ENCODE measurements at places on chromosomes 11 and 22.

GRCh38 chr22:49264696-49265095, 563.0 kb downstream of the BRD1 start:
- DNase-seq = no peak

- DNase-seq = no peak
These were observed 18.5 kb upstream of the RBM4B start for GRCh38 chr11:66696146-66696545.

GRCh38 chr11:26764315-26764714, 42.5 kb upstream of the SLC5A12 start:
- no peak for DNase-seq

- no peak for DNase-seq
These were observed 13.5 kb upstream of the TTLL8 start for GRCh38 chr22:50071432-50072166.

DNA sequence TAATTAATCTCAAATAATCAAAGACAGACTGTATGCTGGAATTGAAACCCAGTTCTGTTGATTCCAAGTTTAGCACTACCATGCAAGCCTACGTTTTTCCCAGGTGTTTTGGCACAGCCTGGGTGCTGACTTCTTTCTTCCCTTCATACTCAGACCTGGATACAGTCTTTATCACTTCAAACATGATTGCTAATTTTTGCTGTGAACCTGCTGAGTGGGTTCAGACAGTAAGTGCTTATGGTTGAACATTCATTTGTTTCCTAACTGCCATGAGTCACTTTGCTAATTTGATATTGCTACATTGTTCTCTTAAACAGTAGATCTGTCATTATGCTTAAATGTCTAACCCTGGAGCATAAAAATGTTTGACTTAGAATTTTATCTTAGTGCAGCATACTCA, 12.2 kb downstream of the PAAF1 start:
- no peak for DNase-seq

DNA sequence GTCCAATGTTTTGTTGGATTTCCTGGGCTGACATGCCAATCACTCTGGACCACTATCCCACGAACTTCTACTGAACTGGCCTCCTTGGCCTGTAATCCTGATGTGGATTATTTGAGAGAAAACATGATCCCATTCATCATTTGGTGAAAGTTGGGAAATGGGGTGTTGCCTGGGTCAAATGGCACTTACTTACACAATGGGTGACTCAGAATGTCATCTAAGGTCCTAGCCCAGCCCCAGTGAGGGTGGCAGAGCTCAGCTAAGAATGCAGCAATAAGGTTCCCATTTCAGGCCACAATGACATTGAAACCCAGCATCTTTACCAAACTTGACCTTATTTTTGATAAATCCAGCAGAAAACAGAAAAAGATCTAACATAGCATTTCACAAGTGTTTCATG, 8.0 kb upstream of the DSCAML1 start:
- no peak for DNase-seq

DNA sequence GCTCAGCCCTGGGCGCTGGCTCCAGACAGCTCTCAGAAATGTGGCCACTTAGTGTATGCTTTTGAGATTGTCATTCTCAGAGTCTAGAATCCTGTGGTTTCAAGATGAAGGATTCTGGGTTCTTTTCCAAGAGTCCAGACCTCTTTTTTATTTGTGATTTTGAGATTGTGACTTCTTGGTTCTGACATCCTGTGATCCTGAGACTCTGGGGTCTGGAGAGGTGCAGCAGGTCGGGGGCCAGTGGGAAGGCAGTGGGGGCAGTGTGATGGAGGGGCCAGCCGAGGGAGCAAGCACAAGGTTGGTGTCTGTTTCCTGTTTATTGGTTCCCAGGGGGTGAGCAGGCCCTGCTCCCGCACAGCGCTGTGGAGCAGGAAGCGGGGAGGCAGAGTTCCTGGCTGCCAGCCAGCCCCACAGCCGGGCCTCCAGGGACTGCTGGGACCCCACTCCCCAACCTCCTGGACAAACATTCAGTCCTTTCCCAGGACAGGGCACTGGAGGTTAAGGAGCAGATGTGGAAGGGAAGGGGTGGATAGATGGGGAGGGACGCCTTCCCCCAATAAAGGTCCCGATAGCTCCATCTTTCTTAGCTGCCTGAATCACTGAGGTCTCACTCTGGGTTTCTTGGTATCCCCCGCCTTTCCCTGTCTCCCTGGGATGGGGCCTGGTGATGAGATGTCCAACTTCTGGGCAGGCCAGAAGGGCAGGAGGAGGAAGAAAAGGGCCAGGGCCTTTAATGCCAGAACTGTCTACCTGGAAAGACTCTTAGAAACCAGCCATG, 13.7 kb downstream of the ARHGEF17 start:
- DNase-seq = no peak

- no peak for DNase-seq
These were observed 14.4 kb downstream of the NUP98 start for GRCh38 chr11:3782963-3783362.

GRCh38 chr11:12523180-12523924, 146.0 kb downstream of the PARVA start:
- DNase-seq = no peak

DNA sequence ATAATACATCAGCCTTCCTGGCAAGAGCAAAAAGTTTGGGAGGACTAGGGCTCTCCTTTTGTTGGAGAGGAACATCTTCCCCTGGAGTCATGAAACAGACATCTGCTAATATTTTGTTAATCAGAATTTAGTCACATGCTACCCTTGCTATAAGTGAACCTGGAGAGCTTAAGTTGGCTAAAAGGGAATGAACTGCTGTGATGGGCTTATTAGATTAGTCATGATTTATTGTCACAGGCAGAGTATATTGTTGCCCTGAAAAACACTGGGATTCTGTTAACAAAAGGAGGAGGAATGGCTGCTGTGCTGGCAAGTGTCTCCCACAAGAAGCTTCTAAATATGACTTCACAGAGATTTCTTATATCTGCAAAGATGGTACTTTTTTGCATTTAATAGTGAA, 16.0 kb downstream of the TCP11L1 start:
- DNase-seq = no peak

DNA sequence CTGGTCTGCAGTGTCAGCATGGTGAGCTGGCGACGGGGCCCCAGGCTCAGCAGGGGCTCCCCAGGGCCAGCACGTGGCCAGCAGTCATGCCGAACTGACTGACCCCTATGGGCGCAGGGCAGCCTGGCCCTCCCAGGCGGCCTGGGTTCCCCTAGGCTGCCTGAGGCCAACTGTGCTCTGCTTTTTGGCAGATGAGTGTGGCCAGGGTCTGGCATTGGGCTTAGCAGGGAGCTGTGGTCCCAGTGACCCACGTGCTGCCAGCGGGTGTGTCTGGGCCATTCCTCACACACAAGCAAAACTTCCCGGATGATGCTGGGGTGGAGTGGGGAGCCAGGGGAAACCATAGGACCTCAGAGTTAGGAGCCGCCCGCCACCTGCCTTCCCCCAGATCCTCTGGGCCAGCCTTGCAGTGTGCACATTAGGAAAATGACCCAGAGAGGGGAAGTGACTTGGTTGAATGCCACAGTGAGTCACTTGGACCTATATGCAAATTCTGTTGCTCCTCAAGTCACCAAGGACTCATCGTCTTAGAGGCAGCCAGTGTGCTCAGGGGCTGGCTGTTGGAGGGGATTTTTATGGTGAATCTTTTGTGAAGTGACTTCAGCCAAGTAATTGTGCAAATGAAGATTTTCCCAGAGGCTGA, 6.5 kb downstream of the ADORA2A start:
- DNase-seq = peak; percentile 35

GRCh38 chr11:10326012-10326964, 21.4 kb downstream of the ADM start:
- DNase-seq = no peak

GRCh38 chr11:45859661-45860140, 12.4 kb downstream of the CRY2 start:
- DNase-seq = no peak

DNA sequence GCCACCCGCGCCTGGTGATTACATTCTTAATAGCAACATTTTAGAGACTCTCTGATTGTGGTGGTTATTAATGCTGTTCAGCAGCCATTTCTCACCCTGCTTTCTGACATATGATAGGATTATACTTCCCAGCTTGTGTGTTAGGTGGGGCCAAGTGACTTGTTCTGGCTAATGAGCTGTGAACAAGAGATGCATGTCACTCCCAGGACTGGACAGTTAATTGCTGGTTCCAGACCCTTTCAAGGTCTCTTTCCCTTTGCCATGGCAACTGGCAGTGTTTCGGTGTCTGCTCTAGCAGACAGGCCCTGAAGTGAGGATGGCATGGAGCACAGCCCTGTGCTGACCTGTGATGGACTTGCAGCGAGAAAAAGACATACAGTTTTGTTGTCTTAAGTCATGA, 8.9 kb upstream of the PTPRJ start:
- DNase-seq = no peak

DNA sequence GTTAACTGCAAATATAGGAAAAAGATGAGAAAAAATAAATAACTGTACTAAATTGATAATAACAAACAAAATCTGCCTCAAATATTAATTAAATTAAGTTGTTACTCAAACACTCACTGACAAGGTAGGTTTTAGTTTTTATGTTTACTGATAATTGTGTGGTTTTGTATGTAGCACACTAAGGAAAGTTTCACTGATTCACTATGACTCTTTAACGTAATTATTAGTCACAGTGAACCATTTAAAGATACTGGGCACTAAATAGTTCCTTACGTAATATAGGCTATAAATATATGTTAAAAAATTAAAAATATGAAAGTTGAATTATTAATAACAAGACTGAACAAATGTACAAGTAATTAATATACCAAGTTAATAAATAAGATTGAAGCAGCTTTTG, 2330.0 kb upstream of the RAG2 start:
- DNase-seq = no peak

DNA sequence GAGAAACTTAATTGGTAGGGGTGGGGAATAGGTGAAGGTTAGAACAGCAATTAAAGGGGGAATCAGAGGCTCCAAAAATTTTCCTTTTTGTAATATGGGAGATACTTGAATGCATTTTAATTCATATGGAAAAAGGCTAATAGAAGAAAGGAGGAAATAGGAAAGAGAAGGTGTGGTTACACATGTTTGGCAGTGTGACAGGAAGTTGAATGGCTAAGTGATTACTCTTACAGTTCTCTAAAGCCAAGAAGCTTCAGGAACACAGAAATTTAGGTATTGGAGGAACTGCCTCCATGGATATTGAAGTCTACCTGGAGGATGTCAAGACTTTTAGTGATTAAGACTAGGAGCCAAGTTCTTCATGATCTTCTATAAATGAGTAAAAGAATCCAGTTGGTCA, 6.3 kb downstream of the NXPE2 start:
- no peak for DNase-seq

GRCh38 chr11:68048681-68049508, 10.1 kb downstream of the TCIRG1 start:
- no peak for DNase-seq

- DNase-seq = no peak
These were observed 44.0 kb downstream of the MRTFA start for GRCh38 chr22:40592352-40593113.

- no peak for DNase-seq
These were observed 9.8 kb downstream of the PPP6R3 start for GRCh38 chr11:68470304-68470811.

- no peak for DNase-seq
These were observed 6.8 kb downstream of the TOM1 start for GRCh38 chr22:35306350-35306967.

DNA sequence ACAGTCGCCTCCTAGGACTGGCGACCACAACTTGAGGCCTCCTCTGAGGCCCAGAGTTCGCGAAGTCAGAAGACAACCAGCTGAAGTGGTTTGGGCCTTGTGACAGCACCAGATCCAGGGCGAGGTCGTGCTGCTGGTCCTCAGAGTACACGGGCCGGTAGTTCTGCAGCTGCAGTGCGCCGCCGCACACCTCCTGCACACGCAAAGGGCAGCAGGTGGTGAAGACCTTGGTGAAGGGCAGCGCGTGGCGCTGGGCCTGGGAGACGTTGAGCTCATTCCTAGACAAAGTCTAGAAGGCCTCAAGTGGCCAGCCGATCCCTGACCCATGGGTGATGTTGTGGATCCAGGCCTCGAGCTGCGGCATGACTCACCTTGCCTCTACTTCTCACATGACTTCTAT, 18.2 kb downstream of the CD3E start:
- DNase-seq = no peak

- no peak for DNase-seq
These were observed 1.2 kb upstream of the LMO2 start for GRCh38 chr11:33892906-33893594.

- DNase-seq = no peak
These were observed 690.4 kb downstream of the BRD1 start for GRCh38 chr22:49137206-49137840.

- DNase-seq = no peak
These were observed 2.7 kb downstream of the DRD2 start for GRCh38 chr11:113472471-113472870.

GRCh38 chr11:50178737-50179136, 146.1 kb downstream of the OR4C45 start:
- no peak for DNase-seq

- DNase-seq = no peak
These were observed 77.6 kb upstream of the ANO3 start for GRCh38 chr11:26254378-26254777.

DNA sequence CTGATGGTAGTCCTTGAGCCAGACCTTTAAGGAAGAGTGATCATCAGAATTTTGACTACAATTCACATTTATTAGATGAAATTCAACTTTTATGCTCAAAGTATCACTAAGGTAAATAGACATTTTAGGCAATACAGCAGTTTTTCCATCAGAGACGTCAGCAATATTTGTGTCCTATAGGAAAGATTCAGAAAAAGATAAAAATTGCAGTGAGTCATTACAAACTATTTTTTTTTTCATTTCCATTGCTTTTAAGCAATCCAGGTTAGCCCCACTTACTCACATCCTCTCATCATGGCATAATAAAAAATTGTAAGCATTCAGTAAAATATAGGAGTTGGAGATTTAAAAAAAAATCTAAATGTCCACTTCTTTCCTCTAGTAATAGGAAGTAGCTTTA, 46.9 kb downstream of the MSANTD4 start:
- DNase-seq = no peak

Data from stimulated activated CD4-positive, alpha-beta T cell treated with anti-CD3 and anti-CD28 coated beads, Interleukin-12 subunit alpha, Interleukin-12 subunit beta, amount 100 ng/mL, for 4 hours (primary cell).